ENCODE measurements at places on chromosomes 1 and 21. TPM values are rescaled to one million over a fixed set of nuclear protein-coding genes. Genes with fewer than 3 reads are reported as not detected.

GBP4 gene
- total RNA-seq, result under 0.01 TPM

DNA sequence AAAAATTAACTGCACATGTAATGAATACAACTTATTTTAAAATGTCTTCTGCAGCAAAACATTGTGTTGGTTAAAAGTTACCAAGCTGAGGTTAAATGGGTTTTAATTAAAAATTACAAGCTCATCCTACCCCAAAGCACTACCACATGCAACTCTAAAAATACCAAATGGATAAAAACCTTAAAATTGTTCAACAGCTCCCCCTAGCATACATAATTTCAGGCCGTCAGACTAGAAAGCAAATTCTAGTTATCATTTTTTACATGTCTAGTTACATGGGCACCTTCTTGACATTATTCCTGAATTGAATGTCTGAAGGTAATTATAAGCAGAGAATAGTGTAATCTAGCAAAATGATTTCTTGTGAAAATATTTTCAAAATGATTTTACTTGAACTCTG lies 176.5 kb downstream of the C1orf21 start:
- peak; percentile 39 for DNase-seq

- peak; percentile 44 for DNase-seq
Observed at GRCh38 chr1:33036051-33036525, 595 bp downstream of the AK2 start.

- DNase-seq, result no peak
Observed at GRCh38 chr1:228958121-228958520, 222.8 kb downstream of the RHOU start.

DNA sequence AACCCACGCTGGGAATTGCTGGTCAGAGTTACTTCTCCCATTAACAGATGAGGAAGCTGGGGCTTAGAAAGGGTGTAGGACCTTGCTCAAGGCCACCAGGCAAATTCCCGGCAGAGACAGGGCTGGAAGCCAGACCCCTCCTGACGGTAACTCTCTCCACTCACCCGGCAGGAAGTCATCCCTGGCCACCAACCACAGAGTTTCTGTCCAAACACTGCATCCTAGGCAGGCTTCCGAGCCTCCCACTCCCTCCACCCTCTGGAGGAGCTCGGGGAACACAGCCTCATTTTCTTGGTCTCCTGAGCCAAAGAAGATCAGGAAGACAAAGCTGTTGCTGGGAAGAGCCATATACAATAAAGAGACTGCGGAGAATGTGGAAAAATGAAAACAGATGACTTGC lies 25.0 kb upstream of the ZNF436 start:
- no peak for DNase-seq

DNA sequence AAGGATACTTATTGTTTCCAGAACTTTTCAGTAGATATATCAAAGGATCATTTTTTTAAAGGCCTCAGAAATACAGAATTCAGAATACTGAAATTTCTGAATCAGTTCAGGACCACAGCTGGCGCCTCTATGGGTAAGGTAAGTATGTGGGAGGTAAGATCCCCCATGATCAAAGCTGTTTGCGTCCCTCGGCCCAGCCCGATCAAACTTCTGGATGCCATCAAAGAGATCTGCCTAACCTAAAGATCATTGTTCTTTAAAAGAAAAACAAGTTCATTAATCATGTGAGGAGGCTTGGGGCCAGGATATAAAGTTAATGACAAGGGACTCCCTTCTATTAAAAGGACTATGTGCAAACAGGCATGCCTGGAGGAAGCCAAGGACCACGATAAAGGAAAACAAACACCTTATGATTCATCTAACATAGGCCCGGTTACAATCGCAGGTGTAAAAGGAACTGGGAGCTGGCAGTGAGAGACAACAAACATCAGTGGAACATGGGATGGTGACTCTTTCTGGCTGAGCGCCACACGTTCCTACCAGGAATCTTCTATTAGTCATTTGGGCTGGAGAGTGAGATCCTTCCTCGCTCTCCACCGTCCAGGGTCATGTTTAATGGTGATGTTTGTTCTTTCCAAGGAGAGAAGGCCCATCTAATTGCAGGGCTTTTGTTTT lies 2.8 kb upstream of the BACE2 start:
- DNase-seq, result peak; percentile 94

DNA sequence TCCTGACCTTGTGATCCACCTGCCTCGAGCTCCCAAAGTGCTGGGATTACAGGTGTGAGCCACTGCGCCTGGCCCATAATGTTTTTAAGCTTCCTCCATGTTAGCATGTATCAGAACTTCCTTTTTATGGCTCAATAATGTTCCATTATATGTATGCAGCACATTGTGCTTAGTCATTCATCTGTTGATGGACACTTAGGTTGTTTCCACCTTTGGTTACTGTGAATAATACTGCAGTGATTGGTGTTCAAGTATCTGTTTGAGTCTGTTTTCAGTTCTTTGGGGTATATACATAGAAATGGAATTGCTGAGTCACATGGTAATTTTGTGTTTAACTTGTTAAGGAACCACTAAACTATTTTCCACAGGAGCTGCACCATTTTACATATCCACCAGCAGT lies 17.7 kb downstream of the CMPK1 start:
- DNase-seq, result peak; percentile 52

DNA sequence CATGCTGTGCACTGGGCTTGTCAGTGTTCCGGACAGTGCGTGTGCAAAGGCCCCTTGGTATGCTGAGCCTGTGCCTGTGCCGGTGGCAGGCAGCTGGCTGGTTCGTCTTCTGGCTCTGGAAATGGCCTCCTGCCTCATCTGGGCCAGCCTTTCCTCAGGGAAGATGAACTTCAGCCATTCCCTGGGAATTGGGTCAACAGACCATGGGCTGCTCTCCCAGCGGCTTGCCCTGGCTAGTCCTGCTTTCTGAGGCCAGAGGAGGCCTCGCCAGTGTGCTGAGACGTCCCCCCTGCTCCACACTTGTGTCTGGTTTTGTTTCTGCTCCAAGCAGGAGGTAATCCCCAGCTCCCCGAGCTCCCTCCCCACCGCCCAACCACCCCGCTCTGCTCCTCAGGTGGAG lies 32.6 kb upstream of the RD3 start:
- DNase-seq, result no peak

Measured in bronchial epithelial cell (primary cell).